ENCODE measurements at places on chromosomes 4 and X.

- DNase-seq: no peak
Observed at GRCh38 chrX:136450050-136450830, 37.5 kb upstream of the BRS3 start.

DNA sequence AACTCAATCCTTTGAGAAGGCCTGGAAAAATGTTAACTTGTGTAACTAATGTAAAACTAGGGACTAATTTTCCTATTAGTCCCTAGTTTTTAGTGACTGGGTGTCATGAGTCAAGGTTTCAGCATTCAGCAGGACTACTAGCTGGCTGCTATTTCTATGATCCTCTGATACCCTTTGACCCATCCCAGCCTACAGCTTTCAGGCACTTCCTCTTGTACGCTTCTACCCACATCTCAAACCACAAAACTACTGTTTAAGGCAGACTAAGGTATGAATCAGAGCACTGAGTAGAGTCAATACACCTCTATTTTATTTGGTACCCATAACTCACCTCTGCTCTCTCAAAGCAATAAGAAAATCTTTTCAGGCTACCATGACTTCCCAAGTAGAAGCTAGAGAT, 809.6 kb downstream of the PDHA2 start:
- DNase-seq: no peak

DNA sequence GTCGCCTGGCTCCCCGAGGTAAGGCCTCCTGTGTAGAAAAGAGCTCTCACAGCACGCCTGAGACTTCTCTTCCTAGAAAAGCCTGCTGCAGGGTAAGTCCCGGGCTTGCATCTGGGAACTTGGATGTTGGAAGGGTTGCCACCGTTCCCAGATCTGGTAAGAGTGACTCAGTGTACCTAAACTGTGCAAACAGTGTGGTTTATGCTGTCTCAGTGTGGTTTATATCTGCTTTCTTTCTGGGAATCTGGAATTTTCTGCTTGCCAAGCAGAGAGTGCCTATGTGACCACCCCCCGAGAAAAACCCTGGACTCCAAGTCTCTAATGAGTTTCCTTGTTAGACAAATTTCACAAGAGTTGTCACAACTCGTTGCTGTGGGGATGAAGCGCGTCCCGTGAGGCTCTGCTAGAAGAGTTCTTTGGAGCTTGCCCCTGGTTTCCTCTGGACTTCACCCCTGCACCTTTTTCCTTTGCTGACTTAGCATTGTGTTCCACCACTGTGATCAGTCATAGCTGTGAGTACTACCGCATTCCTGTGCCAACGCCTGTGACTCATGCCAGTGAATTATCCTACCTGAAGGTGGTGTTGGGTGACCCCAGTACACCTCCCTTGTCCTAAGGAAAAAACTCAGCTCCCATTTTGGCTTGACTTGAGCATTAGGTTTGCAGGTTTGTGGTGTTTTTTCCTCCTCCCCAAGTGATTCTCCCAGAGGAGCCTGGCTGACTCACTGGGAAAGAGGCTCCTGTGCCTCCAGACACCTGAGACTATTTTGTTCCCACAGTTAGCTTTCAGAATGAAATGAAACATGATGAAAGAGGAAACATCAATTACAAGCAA, 14.5 kb downstream of the SLC2A9 start:
- no peak for DNase-seq

DNA sequence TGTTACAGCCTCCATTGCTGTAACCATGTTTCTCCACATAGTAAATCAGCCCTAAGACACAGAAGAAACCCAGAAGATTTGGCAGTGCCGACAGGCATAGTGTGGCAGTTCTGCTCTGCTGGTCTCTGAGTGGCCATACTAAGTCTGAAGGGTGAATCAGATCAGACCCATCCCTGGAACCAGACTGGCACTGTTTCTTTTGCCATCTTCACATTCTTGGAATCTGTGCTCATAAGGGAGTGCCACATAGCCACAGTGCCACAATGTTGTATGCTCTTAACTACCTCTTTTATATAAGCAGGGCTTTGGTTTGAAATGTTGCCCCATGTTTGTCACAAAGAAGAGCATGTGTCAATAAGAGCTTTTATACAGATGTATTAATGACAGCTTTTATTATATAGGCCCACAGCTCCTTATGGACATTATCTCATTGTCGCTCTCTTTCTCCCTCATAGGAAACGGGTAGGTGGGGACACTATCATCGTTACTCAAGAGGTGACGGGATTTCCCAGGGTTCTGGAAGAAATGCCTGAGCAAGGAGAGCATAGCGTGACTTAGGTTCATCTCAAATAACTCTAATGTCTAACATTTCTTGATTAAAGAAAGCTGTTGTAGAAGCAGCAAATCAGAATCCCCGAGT, 128.2 kb downstream of the CBR4 start:
- DNase-seq: no peak

- DNase-seq: no peak
Observed at GRCh38 chrX:125998432-125998831, 167.7 kb downstream of the DCAF12L2 start.

- DNase-seq: peak; percentile 73
Observed at GRCh38 chrX:152958524-152959465, 35.1 kb downstream of the PNMA5 start.

DNA sequence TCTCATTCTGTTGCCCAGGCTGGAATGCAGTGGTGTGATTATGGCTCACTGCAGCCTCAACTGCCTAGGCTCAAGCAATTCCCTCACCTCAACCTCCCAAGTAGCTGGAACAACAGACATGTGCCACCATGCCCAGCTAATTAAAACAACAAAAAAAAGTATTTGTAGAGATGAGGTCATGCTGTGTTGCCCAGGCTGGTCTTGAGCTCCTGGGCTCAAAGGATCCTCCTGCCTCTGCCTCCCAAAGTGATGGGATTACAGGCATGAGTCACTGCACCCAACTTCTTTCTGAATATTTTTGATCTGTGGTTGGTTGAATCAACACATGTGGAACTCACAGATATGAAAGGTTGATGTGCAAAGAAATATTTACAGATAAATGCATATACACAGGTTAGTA, 18.5 kb upstream of the SEPTIN11 start:
- no peak for DNase-seq

DNA sequence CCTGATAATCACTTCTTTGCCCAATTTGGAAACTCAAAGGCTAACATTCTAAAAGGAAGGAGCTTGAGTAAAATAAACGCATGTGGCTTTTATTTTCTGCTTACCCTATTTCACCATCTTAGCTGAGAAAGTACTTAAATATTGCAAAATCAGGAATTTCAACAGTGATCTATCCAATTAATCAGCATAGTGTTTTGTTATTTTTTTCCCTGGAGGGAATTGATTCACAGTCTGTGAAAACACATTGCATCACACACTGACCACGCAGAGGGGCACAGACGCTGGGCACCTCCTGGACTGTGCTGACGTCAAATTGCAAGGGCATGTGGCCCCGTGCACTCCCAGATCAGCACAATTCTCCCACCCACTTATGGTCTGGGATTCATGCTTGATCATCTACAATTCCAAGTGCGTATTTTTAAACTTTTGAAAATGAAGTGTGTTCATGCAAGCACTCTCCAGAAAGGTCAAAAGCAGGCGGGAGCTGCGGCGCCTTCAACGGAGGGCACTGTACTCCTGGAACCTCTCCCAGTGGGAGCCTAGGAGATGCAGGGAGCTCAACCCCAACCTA, 320.6 kb upstream of the PPARGC1A start:
- DNase-seq: no peak

GRCh38 chr4:82648356-82648755, 86.6 kb upstream of the TMEM150C start:
- no peak for DNase-seq

GRCh38 chr4:9685692-9686091, 95.7 kb upstream of the DRD5 start:
- no peak for DNase-seq

GRCh38 chr4:80125252-80126177, 52.5 kb upstream of the ANTXR2 start:
- DNase-seq: no peak

DNA sequence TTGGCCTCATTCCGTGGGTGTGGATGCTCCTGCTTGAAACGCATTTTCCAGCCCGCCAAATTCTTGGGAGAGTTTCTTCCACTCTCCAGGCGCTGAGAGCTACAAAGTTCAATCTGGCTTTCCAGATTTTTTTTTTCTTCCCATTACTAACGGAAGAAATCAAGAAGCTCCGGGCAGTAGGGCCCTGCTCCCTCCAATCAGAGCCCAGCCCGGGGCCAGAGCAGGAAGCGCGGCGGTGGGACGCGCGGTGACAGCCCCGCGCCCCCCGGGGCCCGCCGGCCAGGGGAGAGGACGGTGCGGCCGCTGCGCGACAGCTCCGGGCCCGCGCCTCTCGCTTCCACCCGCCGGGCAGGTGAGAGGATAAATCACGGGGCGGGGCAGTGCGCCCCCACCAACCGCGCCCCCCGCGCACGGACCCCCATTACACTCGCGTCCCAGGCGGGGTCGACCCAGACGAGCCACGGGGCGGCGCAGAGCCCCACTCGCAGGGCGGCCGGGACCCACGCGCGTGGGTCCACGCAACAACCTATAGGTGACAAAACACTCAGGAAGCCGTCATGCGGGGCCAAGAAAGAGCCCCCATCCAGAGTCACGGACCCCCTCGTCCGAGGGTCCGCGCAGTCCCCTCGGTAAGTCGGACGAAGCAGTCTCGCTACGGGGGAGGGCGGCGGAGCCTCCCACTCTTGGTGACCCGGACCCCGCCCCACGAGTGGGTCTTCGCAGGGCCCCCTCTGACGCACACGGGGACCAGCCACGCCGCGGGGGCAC, 868 bp downstream of the AFAP1 start:
- no peak for DNase-seq

- no peak for DNase-seq
Observed at GRCh38 chrX:70132224-70132623, 1.0 kb upstream of the IGBP1 start.

- DNase-seq: no peak
Observed at GRCh38 chrX:17005712-17006368, 59.4 kb downstream of the REPS2 start.
